ENCODE measurements at places on chromosomes 7 and 10.
A peak's percentile ranks its signal among the peaks of the same experiment; 100 is the strongest.

DNA sequence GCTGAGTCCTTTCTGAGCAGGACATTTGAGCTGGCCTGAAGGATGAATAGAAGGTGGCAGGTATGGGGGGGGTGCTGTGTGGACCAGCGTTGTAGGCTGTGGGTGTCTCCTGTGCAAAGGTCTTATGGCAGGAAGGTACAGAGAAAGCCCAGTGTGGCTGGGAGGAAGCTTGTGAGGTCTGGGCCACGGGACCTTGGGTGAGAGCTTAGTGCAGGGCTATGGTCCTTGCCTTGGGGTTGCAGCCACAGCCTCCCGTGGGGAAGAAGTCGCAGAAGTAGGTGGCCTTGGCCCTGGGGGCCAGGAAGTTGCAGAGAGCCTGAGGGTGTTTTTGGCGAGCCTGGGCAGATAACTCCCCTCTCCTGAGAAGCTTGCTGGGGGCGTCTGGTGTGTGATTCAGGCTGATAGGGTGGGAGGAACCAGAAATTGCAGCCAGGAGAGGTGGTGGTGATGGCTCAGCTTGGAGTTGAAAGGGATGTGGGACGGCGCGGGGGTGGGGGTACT is 172.0 kb upstream of the TNRC18 start:
- no peak for DNase-seq

- no peak for DNase-seq
Observed at GRCh38 chr7:29177963-29178600, 16.5 kb upstream of the CHN2 start.

- DNase-seq = no peak
Observed at GRCh38 chr10:10803278-10803677, 214.4 kb upstream of the CELF2 start.

- no peak for DNase-seq
Observed at GRCh38 chr7:148849393-148850098, 34.5 kb downstream of the EZH2 start.

GRCh38 chr10:66931949-66932343 is 6.1 kb downstream of the LRRTM3 start:
- DNase-seq = no peak

DNA sequence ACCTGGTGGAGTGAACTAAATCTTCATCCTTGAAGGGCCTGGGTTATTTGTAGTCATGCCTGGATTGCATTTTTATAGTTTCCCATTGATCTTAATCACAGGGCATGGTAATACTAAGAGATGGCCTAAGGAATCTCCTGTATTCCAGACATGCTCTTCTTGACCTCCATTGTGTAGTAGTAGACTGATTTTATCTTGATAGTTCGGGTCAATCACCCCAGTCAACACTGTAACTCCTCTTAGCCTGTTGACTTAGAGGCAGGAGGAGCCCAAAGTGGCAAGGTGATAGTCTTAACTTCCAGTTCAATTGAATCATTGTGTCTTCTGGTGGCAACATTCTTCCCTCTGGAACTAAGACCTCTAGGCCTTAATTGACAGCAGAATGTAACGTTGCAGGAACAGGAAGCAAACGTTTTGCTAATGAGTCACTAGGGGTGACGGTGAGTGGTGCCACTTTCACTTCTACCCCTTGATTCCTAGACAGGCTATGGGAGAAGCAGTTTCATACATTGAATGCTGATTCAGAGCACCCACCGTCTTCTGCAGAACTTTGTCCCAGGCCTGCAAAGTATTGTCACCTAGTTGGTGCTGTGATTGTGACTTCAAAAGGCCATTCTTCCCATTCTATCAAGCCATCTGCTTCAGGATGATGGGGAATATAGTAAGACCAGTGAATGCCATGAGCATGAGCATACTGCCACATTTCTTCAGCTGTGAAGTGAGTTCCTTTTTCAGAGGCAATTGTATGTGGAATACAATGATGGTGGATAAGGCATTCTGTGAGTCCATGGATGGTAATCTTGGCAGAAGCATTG is 24.0 kb upstream of the PAPSS2 start:
- DNase-seq = no peak

GRCh38 chr7:32223721-32224120 is 153.5 kb upstream of the PDE1C start:
- DNase-seq = no peak

DNA sequence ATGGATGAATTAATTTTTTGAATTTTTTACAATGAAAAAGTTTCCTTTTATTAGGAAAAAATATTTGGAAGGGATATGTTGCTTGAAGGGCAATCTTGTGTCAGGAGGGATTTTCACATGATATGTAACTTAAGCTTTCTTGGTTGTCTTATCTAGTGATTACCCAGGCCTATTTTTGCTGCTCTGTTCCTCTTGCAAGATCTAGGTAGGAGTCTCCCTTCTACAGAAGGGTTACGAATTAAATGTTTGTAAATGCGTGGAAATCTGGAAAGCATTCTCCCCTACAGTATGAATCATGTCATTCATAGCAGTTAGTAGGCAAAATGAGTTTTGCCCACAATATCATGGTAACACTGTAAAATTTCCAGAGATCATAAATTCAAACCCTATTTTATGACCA is 57.7 kb upstream of the CDK14 start:
- no peak for DNase-seq

GRCh38 chr7:103867874-103868273 is 121.6 kb downstream of the RELN start:
- DNase-seq = no peak

DNA sequence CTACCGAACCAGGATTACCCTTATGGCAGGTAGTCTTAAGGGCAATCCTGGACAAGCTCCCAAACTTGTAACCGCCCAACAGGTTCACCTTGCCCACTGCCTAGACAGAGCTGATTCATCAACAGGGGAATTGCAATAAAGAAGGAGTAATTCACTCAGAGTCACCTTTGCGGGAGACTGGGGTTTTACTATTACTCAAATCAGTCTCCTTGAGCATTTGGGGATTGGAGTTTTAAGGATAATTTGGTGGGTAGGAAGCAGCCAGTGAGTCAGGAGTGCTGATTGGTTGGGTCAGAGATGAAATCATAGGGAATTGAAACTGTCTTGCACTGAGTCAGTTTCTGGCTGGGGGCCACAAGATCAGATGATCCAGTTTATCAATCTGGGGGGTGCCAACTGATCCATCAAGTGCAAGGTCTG is 25.3 kb downstream of the HK1 start:
- DNase-seq = no peak

GRCh38 chr7:81819861-81820260 is 50.0 kb upstream of the HGF start:
- DNase-seq = no peak

GRCh38 chr10:2541176-2541575 is 526.2 kb upstream of the PFKP start:
- no peak for DNase-seq

GRCh38 chr10:62651341-62651740 is 153.2 kb upstream of the ADO start:
- no peak for DNase-seq

- DNase-seq = no peak
Observed at GRCh38 chr7:2157473-2158279, 75.1 kb downstream of the MAD1L1 start.

DNA sequence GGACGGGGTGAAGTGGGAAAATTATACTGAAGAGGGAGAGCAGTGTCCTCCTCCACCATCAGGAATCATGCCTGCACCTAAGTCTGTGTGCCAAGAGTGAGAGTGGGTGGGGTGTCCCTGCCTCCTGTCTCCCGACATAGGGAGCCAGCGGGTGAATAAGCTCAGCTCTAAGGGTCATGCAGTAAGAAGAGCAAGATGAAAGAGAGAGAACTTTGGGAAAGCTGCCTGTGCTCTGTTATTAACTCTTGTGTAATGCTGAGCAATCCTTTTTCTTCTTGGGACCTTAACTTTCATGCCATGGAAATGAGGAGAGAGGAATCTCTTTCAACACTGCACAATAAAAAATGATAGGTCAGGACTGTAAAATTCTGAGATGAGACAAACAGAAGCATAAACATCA is 7.9 kb upstream of the TCAF1 start:
- no peak for DNase-seq

DNA sequence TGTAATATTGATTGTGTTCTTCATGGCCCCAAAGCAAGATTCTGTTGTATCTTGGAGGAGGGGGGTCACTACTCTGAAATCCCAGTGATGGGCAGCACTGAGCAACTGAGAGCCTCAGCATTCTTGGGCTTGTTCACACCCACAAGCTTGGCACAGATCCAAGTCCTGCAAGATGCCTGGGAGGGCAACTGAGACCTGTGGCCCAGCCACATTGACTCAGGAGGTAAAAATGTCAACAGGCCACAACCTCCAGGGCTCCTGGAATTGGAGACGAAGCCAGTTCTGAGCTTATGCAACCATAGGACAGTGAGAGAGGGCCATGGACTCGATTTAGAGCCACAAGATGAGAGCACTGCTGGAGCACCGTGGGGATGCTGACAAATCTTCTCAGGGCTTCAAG is 3.1 kb upstream of the DOCK1 start:
- DNase-seq = no peak

GRCh38 chr7:42471573-42472174 is 234.7 kb upstream of the GLI3 start:
- no peak for DNase-seq

DNA sequence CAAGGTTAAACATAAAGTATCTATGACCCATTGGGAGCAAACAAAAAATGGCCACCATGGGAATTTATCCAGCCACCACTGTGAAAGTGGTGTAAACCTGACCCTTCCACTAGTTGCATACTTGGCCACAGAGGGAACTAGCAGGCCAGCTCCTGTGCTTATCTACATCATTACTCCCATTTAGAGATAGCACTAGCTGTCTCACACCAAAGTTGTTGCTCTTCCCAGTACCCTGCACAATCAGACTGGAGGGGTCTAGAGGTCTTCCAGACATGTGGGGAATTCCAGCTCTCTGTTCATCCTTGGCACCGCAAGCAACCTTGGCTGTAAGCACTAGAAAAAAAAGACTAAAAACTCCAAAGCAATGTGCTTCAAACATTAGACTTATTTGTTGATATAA is 113.9 kb downstream of the IPMK start:
- no peak for DNase-seq

DNA sequence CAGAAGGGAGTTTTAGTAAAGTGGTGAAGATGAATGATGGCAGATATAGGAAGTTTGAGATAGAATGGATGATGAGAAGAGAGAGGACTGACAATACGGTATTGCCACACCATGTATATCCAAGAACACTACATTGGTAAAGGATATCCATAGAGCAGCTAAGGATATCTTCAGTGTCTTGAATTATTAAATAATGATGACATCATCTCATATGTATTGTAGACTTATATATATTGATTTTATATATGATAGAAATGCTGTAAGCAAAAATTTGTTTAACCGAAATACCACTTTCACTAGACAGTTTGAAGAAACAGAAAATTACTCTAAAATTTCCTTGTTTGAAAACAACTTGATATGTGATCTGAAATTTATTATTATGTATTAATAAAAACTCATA is 89.0 kb downstream of the SEPTIN7 start:
- no peak for DNase-seq

DNA sequence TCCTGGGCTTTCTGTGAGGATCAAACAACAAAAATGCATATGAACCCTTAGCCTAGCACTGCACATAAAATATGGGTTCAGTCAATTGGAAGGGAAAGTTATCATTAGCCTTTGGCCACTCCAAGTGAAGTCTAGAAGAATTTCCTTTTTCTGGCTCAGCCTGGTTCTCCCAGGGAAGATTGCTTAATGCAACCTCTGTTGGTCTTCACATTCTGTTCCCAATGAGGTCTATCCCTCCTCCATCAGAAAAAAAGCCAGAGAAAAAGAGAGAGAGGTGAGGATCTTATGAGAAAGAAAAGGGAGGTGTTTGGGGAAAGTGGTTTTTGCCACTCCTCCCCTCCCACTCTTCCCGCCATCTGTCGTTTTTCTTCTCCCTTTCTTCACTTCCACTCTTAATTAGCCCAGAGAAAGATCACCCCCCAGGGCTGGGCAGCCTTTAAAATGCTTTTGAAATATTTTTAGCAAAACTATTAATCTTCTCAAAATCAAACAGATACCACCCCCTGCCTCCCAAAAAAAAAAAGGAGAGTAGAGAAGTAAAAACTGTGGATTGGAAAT is 31.1 kb downstream of the CPVL start:
- no peak for DNase-seq

GRCh38 chr7:67916571-67917436 is 920.2 kb downstream of the TYW1 start:
- DNase-seq = no peak

DNA sequence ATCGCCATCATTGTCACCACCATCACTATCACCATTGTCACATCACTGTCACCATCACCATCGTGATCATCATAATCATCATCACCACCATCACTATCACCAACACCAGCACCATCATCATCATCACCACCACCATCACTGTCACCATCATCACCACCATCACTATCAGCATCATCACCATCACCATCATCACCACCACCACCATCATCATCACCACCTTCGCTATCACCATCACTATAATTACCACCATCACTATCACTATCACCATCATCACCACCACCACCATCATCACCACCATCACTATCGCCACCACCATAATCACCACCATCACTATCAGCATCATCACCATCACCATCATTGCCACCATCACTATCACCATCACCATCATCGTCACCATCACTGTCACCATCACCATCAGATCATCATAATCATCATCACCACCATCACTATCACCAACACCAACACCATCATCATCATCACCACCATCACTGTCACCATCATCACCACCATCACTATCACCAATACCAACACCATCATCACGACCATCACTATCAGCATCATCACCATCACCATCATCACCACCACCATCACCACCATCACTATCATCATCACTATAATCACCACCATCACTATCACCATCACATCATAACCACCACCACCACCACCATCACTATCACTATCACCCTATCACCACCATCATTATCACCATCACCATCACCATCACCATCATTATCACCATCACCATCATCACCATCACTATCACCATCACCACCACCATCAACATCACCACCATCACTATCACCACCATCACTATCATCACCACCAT is 6.0 kb upstream of the GNA12 start:
- DNase-seq = no peak

- no peak for DNase-seq
Observed at GRCh38 chr7:50634378-50634777, 69.2 kb upstream of the DDC start.

- no peak for DNase-seq
Observed at GRCh38 chr10:50556237-50557120, 67.3 kb downstream of the SGMS1 start.

- peak; percentile 57 for DNase-seq
Observed at GRCh38 chr7:140229591-140230515, 53.1 kb upstream of the KDM7A start.

GRCh38 chr7:102214477-102215072 is 72.1 kb upstream of the SH2B2 start:
- DNase-seq = no peak

- DNase-seq = no peak
Observed at GRCh38 chr10:86387178-86387794, 20.7 kb upstream of the GRID1 start.
